Cerebellar nuclear complex (tissue), 1 donor: ENCODE measurements at places on chromosomes 6 and 20.

GRCh38 chr20:64077876-64078551 lies 1.3 kb downstream of the RGS19 start:
- no peak for DNase-seq

DNA sequence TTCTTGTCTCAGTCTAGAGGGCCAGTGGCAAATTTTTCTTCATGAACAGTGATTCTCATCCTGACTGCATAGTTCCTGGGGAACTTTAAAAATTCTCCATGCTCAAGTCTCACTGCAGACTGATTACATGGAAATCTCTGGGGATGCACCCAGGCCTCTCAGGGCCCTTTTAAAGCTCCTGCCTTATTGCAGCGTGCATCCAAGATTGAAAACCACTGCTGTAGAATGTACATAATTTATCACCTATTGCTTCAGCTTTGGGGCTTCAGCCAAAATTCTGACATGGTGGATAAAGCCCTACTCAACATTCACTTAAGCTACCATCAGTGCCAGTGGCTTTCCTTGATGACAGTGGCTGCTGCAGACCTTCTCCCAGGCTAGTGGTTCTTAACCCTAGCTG lies 143.8 kb downstream of the BTBD3 start:
- no peak for DNase-seq

DNA sequence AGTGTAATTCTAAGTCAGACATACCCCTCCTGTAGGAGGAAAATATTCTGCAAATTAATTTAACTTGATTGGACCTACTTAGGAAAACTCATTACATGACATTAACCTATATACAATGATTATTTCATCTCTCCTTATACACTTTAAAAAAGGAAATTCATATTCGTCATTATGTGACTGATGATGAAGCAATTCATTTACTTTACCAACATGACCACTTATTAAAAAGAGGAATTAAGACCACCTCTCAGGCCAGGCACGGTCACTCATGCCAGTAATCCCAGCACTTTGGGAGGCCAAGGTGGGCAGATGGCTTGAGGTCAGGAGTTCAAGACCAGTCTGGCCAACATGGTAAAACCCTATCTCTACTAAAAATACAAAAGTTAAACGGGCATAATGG lies 11.6 kb downstream of the AKIRIN2 start:
- no peak for DNase-seq

DNA sequence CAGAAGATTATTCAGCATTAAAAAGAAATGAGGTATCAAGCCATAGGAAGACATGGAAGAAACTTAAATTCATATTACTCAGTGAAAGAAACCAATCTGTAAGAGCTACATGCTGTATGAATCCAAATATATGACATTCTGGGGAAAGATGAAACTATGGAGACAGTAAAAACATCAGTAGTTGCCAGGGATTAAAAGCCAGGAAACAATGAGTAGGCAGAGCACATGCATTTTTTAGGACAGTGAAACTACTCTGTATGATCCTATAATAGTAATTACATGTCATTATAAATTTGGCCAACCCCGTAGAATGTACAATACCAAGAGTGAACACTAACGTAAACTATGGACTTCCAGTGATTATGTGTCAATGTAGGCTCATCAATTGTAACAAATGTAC lies 92.8 kb upstream of the RNF217 start:
- DNase-seq: no peak

GRCh38 chr6:40195428-40196134 lies 261.3 kb upstream of the MOCS1 start:
- no peak for DNase-seq

- DNase-seq: no peak
These were observed 253.8 kb upstream of the CITED2 start for GRCh38 chr6:139628270-139628669.

- no peak for DNase-seq
These were observed 85.4 kb downstream of the CBLN4 start for GRCh38 chr20:55919956-55920355.

GRCh38 chr6:43992126-43992663 lies 135.1 kb downstream of the MRPL14 start:
- DNase-seq: no peak

DNA sequence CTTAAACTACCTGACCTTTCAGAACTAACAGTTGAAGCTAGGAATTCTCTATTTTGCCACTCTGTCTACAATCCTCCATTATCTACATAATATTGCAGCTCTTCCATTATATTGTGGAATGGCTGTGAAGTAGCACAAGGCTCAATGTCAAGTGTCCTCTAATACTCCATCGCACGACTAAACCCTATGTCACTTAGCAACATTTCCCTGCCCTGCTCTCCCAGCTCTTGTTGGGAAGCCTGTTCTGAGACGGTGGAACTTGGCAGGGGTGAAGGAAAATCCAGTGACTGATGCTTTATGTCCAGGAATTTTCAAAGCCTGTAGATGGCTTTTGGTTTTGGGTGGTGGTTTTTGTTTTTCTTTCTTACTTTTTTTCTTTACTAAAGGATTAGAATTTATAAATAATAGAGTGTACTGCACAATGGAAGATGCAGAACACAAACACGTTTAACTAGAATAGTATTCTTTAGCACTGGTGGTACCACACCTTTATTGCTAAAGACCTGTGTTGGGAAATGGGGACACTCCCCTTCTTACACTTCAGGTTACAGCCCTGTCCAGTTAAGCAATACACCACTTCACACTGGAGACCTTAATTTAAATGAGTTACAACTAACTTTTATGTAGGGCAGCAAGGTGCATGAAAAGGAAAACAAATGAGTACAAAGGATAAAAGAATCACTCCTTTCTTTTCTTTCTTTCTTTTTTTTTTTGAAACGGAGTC lies 20.7 kb upstream of the AMD1 start:
- DNase-seq: no peak
